ENCODE measurements at places on chromosomes 3 and 15.

GRCh38 chr3:100516838-100517237 is 24.4 kb downstream of the TMEM45A start:
- peak; percentile 10 for DNase-seq

DNA sequence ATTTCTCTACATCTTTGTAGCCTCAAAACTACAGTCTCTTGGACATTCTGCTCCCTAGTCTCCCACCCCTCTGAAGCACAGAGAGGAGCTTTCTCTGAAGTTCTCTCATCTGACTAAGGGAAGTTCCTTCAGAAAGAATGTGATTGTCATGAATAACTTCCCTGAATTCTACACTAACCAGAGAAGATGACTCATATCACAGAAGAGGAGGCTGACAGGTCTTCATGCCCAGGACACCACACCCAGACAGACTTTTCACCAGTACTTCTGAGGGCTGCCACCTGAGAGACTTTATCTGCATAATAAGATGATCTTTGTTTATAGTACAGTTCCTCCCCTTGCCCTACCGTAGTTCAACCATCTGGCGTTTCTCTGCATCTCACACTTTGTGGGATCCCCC is 52.8 kb downstream of the CDIN1 start:
- DNase-seq, result no peak

DNA sequence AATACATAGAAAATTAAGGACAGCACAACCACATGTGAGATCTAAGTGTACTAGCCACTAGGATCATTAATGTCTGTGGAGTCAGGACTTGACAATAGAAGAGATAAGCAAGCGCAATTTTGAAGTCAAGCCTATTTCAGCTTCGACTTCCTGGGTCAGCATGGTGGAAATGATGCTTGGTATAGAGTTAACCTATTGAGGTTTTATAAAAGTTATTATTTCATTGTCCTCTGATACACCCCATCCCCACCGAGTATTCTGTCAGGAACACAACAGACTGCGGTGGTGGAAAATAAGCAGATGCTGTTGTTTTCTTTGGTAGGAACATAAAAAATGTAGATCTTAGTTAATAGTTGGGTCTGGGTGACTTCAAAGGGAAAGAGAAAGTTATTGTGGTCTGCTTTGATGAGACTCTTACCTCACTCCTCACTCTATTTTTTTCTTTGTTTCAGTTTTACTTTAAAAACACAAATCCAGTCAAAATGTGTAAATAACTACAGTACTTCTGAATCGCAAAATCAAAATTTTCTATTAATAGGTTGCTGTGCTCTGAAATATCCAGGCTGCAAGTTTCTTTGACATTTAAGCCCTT is 82.1 kb downstream of the IL5RA start:
- DNase-seq, result no peak

- DNase-seq, result no peak
Observed at GRCh38 chr3:100586832-100587231, 22.6 kb upstream of the ADGRG7 start.

GRCh38 chr3:187706971-187707370 is 4.6 kb upstream of the RTP2 start:
- no peak for DNase-seq

- DNase-seq, result peak; percentile 5
Observed at GRCh38 chr3:129277829-129278271, 820 bp upstream of the HMCES start.

DNA sequence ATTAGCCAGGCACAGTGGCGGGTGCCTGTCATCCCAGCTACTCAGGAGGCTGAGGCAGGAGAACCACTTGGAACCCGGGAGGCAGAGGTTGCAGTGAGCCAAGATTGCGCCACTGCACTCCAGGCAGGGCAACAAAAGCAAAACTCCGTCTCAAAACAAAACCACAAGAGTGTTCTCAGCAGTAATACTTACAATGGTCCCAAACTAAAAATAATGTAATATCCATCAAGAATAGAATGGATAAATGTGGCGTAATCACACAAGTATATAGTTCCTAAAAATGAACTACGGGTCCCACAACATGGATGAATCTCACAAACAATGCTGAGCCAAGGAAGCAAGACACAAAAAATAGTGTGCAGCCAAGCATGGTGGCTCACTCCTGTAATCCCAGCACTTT is 39.2 kb downstream of the STAG1 start:
- DNase-seq, result no peak

DNA sequence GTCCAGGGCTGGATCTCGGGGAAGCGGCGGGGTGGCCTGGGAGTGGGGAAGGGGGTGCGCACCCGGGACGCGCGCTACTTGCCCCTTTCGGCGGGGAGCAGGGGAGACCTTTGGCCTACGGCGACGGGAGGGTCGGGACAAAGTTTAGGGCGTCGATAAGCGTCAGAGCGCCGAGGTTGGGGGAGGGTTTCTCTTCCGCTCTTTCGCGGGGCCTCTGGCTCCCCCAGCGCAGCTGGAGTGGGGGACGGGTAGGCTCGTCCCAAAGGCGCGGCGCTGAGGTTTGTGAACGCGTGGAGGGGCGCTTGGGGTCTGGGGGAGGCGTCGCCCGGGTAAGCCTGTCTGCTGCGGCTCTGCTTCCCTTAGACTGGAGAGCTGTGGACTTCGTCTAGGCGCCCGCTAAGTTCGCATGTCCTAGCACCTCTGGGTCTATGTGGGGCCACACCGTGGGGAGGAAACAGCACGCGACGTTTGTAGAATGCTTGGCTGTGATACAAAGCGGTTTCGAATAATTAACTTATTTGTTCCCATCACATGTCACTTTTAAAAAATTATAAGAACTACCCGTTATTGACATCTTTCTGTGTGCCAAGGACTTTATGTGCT is 527 bp downstream of the B2M start:
- DNase-seq, result peak; percentile 75

DNA sequence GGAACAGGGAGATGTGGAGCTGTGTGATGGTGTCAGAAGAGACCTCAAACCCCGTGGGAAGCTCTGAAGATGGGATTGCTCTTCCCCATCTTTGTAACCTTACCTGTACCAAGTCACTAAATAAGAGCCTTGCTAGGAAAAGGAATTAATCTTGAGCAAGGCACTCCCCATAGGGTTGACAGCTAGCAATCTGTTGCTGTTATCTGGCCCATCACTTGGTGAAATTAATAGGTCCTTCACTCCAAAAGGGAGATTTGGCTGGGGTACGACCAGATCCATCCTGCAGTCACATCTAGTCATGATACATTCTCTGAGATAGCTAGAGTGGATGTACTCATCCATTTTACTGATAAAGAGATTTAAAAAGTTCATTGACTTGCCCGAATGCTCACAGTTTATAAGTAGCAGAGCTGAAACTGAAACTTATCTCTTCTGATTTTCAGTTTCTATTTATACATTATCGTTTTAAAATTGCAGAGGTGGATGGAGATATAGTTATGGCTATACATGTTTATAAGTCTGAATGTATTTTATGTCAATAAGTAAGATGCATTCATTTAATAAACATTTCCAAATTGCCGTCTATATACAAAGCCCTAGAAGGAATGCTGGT is 299.1 kb upstream of the MCTP2 start:
- DNase-seq, result no peak

DNA sequence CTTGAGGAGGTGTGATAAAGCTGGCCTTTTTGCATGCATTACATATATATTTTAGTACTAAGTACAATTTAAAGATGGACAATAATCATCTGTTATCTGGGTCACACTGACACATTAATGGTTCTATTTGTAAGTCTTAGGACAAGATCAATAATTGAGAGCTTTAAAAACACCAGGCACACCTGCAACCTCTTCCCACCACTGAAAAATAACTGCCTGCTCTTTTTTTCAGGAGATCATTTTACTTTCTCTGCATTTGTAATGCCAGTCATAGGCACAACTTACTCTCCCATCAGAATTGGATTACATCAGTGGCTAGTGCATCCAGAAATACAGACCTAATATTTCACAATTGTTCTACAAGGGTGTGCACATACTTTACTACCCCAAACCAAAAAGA is 149.8 kb downstream of the MECOM start:
- DNase-seq, result no peak

DNA sequence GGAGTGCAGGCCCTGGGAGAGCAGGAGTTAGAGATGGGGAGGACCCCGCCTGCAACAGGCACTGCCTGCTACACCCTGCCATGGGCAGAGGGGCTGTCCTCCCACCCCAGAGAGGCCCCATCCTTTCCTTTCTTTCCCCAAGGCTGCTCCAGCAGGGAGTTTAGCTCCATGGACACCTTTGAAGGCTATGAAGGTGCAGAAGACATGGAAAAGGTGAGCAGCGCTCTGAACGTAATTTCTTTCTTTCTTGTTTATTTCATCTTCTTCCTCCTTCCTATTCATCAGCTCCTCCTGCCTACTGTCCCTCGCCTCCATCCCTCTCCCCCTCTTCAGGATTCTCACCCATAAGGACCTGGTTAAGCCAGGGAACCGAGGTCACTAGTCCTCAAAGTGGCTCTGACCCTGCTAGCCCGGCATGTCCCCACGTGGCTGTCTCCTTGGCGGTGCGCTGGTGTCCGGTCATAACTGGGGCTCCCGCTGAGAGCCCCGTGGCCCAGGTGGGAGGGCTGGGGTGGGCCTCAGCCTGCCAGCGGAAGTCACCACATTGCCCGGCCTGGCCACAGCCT is 16.0 kb upstream of the ADIPOQ start:
- no peak for DNase-seq

- DNase-seq, result peak; percentile 30
Observed at GRCh38 chr3:186931532-186932280, 1.4 kb downstream of the ST6GAL1 start.

DNA sequence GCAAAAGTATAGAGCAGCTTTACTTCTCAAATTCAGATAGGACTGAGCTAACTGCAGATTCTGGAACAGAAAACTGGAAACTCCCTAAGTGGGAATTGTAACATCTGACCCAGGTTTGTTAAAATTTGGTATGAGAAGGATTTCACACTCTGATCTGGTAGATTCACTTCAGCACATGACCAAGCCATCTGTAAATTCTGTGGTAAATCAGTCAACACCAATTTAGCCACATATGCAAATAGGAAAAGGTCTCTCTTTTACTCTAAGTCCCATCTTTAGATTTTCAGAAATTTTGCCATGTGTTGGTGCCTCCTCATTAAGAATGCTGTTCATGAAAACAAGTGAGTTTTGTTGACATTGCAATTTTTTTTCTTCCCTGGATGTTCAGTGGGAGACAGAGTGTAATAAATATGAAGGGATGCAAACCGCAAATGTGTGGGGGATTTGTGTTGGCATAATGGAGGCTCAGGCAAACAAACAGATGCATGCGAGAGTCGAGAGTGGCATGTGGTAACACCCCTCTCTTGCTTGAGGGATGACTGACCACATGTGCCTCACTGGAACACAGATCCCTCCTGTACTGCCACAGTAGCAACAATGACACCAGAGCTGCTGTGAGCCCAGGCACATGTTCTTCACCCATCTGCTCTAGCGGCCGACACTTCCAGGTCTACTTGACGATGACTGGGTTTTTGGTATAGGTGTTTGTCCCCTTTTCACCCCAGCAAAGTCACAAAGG is 146.6 kb downstream of the FEZF2 start:
- no peak for DNase-seq

DNA sequence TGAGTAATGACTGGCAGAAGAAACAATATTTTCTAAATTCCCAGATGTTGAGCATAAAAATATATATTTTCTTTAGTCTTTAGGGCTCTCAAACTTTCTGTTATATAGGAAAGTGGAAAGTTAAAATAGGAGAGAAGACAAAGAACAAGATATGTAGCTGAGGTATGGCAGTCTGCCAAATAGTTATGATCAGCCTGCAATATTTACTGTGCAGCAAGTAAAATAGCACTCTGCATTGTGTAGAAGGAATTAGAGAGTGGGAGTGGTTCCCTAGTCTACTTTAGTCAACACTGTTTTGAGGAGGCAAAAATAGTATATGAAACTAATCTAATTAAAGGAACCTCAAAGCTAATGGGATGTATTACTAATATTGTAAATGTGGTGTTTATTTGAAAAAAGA is 978.1 kb upstream of the ALCAM start:
- peak; percentile 24 for DNase-seq

GRCh38 chr15:98767692-98768091 is 119.4 kb downstream of the IGF1R start:
- no peak for DNase-seq

- no peak for DNase-seq
Observed at GRCh38 chr3:85090495-85090894, 131.7 kb downstream of the CADM2 start.

DNA sequence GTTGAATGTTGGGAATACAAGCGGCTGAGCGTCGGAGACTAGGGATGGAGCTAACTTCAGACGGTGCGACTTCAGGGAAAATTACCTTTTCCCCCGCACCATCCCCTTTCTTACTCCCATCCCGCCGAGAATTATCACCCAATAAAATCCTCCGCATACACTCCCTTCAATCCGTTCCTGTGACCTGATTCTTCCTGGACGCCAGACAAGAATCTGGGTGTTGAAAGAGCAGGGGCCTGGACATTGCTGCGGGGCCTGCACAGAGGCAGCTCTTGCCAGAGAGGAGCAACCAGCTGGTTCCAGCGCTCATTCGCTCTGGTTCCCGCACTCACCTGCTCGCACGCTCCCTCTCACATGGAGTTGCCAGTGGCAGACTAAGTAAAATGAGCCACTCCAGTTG is 241.9 kb downstream of the ALCAM start:
- DNase-seq, result peak; percentile 8

GRCh38 chr3:60386306-60386705 is 864.9 kb downstream of the FHIT start:
- no peak for DNase-seq

DNA sequence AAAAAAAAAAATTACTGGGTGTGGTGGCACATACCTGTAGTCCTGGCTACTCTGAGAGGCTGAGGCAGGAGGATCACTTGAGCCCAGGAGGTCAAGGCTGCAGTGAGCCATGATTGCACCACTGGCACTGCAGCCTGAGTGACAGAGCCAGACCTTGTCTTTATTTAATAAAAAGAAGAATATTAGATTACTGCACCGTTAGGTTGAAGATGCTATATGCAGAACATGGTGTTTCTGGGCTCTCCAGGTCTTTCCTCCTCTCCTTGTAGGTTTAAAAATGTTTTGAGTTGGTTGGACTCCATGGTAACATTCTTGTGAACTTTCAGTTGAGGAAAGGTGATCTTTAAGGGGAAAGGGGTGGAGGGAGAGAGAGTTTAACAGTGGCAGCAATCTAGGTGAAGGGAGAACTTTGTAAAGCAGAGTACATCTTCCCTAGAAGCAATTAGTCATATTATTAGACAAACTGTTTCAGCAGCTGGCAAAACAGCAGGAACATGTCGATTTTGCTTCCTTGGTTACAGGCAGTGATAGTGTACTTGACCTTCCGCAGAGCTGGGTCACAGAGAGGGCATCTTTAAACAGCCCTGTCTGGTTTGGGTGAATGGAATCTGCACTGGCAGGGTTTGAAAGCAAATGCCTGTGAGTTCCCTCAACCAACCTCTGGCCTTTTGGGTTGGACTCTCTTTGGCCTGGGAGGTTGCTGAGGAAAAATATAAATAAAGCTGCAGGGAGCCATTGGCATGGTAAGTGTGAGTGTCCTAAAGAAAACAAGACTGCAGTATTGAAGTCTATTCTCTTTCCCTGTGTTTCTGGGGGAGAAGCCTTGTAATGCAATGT is 42.8 kb downstream of the NR2C2 start:
- no peak for DNase-seq

- DNase-seq, result no peak
Observed at GRCh38 chr3:127141921-127142730, 50.8 kb upstream of the PRR23E start.
